ENCODE measurements at places on chromosomes 6 and 20.

DNA sequence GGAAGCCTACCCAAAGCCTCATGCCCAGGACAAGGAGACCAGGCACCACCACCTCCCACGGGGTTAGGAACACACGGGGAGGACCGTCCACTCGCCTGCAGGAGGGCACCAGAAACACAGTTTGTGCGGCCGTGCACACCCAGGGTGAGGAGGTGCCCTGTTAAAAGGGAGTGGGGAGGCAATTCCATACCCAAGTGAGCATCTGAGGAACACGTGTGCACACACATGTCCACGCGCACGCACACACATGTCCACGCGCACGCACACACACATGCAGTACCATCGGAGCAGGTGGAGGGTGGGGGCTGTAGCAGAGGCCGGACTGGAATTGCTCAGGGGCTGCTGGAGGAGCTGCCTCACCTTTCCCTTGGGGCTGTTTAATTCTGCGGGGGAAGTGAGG is 259.4 kb downstream of the TAF4 start:
- DNase-seq = no peak

- DNase-seq = no peak
These were observed 251.6 kb upstream of the SOX4 start for GRCh38 chr6:21341910-21342309.

- no peak for DNase-seq
These were observed 1.1 kb downstream of the BMP5 start for GRCh38 chr6:55874316-55874715.

- no peak for DNase-seq
These were observed 5.8 kb downstream of the BTN3A3 start for GRCh38 chr6:26445934-26446667.

- DNase-seq = no peak
These were observed 197.4 kb downstream of the TRDN start for GRCh38 chr6:123439371-123439770.

DNA sequence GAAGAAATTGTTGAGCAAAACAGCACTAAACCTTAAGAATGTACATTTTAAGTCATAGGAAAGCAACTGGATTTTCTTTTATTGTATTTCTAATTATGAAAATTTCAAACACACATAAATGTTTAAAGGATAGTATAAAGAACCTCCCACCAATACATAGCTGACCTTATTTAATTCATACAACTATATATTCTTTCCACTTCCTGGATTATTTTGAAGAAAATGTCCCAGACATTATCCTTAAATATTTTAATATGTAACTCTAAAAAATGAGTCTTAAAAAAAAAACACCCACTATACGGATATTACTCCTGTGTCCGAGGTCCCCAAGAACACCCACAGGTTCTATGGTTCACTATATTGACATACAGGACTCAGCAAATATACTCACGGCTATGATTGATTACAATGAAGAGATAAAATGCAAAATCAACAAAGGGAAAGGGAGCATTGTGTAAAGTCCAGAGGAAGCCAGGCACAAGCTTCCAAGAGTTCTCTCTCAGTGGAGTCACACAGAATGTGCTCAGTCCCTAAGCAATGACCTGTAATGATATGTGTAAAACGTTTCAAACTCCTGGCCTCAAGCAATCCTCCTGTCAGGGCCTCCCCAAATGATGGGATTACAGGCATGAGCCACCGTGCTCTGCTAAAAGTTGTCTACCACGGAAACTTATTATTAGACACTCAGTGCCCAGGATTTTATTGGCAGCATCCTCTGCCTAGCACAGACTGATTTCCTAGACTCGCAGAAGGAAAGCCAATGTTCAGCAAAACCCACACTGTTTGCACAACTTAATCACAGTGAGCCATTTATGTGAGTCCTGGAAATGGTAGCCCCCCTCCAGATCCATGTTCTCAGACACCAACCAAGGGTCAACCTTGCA is 23.2 kb downstream of the GLYATL3 start:
- no peak for DNase-seq

GRCh38 chr6:133855276-133855990 is 33.5 kb upstream of the TCF21 start:
- DNase-seq = no peak

- peak; percentile 53 for DNase-seq
These were observed 27.1 kb downstream of the RAB44 start for GRCh38 chr6:36724514-36725390.

DNA sequence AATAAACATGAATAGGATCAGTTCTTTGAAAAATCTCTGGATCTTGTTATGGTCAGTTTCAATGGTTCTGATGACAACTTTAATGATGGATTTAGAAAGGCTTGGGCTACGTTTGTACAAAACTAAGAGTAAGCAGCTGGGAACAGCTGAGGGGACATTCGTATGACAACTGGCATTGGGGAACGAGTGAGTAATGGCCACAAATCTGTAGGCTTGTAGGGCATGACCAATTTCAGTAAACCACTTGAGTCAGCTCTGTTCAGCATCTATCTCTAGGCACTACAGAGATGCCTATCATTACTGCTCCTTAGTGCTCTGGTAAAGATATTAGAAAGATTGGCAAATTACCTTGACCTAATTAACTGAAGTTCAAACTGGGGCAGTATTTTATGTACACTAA is 1375.6 kb downstream of the EPHA7 start:
- DNase-seq = no peak

DNA sequence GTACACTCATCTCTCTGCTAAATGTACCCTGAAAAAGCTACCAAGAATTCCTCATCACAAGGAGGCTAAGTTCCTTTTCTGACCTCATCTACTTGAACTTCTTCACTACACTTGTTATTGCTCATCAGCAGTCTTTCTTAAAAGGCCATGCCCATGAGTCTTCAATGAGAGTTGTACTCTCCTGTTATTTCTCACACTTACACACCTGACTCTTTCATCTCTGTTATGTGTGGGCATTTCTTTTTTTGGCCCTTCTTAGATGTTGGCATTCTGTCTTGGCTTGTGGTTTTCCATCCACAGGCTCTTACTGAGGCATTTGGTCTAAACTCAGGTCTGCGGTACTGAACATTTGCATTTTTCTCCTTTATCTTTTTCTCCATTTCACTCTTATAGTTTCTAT is 10.7 kb upstream of the SLC17A1 start:
- DNase-seq = no peak

GRCh38 chr20:45358282-45359068 is 4.5 kb upstream of the SYS1 start:
- DNase-seq = no peak

DNA sequence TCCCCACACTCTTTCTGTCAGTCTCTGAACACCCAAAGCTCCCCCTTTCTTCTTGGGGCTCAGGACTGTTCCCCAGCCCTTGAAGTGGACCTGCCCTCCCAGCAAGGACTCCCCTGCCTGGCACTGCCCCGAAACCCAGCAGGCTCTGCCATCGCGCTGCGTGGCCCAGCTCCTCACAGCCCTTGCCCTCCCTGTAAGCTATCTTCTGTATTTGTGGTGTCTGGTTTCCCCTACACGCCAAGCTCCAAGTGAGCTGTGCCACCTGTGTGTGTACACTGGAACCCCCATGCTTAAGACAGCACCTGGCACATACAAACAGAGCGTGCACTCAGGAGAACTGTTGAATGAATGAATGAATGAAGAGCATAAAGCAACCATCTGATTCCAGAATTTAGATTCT is 57.7 kb downstream of the TMEM242 start:
- DNase-seq = no peak

DNA sequence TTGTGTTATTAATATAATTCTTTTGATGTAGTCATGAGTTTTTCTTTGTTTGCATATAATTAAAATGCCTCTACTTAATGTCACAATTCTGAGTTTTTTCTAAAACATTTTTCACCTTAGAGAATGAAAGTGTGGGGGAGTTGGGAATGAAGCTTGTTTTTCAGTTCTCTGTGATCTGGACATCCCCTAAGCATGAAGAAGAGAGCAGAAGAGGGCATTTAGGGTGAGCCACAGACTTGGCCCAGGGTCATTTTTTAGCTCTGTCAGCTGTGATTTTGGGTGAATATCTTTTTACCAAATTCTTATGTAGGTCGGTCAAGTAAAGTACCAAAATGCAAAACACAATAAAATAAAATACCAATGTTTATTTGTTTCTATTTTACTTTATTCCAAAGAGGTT is 3.9 kb downstream of the OTOR start:
- no peak for DNase-seq

GRCh38 chr20:31260326-31260932 is 3.0 kb downstream of the DEFB115 start:
- no peak for DNase-seq

GRCh38 chr6:118335325-118335816 is 212.7 kb upstream of the PLN start:
- DNase-seq = no peak

GRCh38 chr20:51500936-51501335 is 41.6 kb downstream of the NFATC2 start:
- DNase-seq = no peak

- DNase-seq = no peak
These were observed 28.7 kb downstream of the LAMA4 start for GRCh38 chr6:112225691-112226090.

DNA sequence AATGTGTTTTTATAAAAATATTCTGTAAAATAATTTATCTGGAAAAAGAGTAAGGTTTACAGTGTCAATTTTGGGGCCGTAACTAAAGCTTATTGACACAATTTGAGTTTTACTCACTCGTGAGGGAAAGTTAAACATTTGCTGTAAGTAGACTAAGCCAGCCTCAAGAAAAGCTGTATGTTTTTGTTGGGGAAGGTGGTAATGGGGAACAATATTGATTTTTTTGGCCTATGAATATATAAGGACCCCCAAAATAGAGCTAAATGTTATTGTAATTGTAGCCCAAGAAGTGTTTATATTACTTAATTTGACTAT is 1.4 kb downstream of the SENP6 start:
- DNase-seq = no peak

GRCh38 chr6:154868143-154868594 is 126.9 kb upstream of the TIAM2 start:
- no peak for DNase-seq

- DNase-seq = no peak
These were observed 738.1 kb downstream of the HDGFL1 start for GRCh38 chr6:23307516-23307915.

DNA sequence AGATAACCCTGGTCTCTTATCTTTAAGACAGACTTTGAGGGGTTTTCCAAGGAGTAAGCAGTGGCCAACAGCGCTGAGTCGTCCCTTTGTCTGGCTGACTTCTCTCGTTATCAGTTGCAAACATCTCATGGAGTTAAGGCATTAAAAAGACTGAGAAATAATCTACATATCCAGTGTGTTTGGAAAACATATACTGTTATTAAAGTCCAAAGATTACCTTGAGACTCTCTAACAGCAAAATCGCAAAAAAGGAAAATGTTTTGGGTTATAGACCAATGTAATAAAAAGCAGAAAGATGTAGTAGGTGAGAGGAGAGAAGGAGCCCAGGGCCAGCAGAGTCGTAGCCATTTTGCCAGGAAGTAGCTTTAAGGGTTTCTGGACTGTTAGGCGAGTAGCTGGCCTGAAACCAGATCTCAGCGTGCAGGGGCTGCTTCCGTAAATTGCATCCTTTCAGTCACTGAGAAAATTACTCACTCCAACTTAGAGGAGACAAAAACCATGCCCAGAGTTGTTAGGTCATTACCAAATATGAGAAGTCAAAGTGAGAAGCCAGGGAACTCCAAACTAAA is 24.6 kb downstream of the MYLK4 start:
- no peak for DNase-seq

- DNase-seq = no peak
These were observed 70.6 kb upstream of the EYA4 start for GRCh38 chr6:133170602-133171001.
